IMR-90 (cell line): ENCODE measurements at places on chromosomes 3 and 15.

DNA sequence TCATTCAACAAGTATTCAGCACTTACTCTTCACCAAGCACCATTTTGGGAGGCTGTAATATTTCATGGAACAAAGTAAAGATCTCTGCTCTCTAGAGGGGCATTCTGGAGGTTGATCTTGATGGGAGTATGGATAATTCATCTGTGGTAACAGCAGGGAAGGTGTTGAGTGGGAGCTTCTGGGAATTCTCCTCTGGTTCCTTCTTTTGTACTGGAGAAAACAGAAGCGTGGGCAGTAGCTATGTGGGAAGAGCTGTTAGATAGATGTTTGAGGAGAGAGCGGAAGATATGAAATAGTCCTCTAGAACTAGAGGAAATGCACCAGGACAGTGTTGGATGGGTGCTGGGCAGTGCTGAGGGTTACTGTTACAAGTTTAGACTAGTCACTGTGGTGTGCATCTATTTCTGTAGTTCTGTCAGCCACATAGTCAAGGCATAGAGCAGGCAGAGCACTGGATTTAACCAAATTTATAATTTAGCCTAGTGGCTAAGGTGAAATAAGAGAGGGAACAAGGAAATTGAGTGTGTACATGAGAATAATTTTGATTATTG, 9.6 kb downstream of the NMD3 start:
- no peak for DNase-seq

DNA sequence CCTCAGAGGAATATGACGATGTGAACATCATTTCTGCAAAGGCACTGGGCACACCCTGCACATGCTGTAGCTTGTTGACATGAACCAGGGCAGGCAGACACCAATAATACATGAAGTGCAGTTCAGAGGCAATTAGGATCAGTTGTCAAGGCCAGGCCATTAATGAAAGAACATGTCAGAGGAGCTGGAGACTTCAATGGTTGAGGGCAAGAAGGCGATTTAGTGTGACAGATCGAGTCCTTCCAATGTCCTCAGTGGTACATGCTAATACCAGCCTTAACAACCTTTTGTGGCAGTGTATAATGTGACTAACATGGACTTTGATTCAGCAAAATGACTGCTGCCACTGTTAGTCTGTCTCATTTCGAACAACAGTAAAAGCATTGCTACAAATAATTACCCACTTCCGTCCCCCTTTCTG, 205.2 kb upstream of the NANOGP8 start:
- DNase-seq, result no peak

DNA sequence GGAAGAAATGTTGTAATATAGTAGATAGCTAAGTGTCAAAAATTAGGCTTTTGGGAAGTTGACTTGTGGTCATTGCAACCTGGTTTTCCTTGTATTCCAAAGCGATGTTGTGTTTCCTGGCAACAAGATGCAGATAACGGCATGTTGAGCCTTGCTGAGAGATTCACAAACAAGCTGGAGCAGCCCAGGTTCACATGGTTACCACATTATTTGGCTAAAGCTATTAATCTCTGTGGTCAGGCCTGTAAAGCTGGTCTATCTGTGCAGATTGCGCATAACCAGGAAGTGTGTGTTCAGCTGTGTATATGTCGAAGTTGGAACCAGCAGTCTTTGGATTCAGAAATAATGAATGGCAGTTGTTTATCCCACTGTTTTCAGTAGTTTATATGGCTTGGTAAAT, 6.6 kb downstream of the TIPARP start:
- peak; percentile 83 for DNase-seq

GRCh38 chr3:151318991-151319390, 2.4 kb upstream of the GPR87 start:
- DNase-seq, result no peak

- DNase-seq, result peak; percentile 74
Measured at GRCh38 chr15:72155635-72156616, 37.7 kb downstream of the SENP8 start.
